SJSA1 (cell line): ENCODE measurements at places on chromosomes 6 and 20.

DNA sequence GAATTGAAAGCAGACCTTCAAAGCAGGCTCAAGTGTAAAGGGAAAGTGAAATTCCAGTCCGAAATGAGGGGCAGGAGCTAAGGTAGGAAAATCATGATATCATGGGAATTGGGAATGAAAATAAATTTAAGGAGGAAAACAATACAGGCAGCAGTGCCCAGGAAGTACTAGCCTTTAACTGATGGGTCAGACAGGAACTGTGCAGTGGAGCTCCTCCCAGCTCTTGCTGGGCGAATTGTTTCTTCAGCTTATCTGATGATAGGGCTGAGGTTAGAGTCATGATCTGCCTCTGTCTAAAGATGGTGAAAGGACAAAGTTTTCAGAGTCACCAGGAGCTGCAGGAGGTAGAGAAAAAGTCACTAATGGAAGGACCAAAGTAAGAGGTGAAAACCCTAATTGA, 457.9 kb upstream of the PTCHD4 start:
- H3K36me3 ChIP-seq, result no peaks in the 10 kb centered on the region
- no peak overlapping the region for H3K4me3 ChIP-seq
- no peaks in the 10 kb centered on the region for H3K27me3 ChIP-seq
- H3K4me1 ChIP-seq, result peaks cover 10% of the 10 kb centered on the region
- H3K27ac ChIP-seq, result no peak overlapping the region

GRCh38 chr6:7138921-7139358, 31.2 kb downstream of the RREB1 start:
- no peak overlapping the region for H3K4me3 ChIP-seq
- no peaks in the 10 kb centered on the region for H3K36me3 ChIP-seq
- H3K4me1 ChIP-seq, result peaks cover 41% of the 10 kb centered on the region
- no peaks in the 10 kb centered on the region for H3K27me3 ChIP-seq
- DNase-seq, result no peak
- no peak overlapping the region for H3K27ac ChIP-seq

GRCh38 chr6:14035071-14035847, 82.3 kb upstream of the CD83 start:
- H3K4me3 ChIP-seq, result no peak overlapping the region
- H3K36me3 ChIP-seq, result no peaks in the 10 kb centered on the region
- peak; percentile 72 for DNase-seq

DNA sequence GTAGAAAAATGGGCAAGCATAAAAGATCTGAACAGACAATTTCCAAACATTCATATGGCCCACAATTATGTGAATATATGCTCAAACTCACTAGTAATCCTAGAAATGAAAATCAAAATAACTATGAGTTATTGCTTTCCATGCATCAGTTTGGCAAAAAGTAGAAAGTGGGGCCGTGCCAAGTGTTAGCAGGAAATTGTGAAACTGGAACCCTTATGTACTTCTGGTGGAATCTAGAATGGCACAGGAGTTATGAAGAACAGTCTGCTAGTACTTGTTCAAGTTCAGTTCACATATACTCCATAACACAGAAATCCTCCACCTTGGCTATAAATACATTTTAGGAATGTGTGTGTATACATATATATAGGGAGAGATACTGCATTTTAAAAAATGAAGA, 89.8 kb downstream of the EYA2 start:
- peaks cover 12% of the 10 kb centered on the region; the same call in 1 of the 2 replicates for H3K27me3 ChIP-seq
- H3K36me3 ChIP-seq, result no peaks in the 10 kb centered on the region
- no peaks in the 10 kb centered on the region for H3K4me1 ChIP-seq
- DNase-seq, result no peak

- H3K4me3 ChIP-seq, result no peak overlapping the region
- H3K4me1 ChIP-seq, result peaks cover 50% of the 10 kb centered on the region
- no peaks in the 10 kb centered on the region for H3K27me3 ChIP-seq
- H3K36me3 ChIP-seq, result peaks cover 72% of the 10 kb centered on the region
- DNase-seq, result peak; percentile 92
Measured at GRCh38 chr6:12296255-12296573, 6.1 kb downstream of the EDN1 start.

DNA sequence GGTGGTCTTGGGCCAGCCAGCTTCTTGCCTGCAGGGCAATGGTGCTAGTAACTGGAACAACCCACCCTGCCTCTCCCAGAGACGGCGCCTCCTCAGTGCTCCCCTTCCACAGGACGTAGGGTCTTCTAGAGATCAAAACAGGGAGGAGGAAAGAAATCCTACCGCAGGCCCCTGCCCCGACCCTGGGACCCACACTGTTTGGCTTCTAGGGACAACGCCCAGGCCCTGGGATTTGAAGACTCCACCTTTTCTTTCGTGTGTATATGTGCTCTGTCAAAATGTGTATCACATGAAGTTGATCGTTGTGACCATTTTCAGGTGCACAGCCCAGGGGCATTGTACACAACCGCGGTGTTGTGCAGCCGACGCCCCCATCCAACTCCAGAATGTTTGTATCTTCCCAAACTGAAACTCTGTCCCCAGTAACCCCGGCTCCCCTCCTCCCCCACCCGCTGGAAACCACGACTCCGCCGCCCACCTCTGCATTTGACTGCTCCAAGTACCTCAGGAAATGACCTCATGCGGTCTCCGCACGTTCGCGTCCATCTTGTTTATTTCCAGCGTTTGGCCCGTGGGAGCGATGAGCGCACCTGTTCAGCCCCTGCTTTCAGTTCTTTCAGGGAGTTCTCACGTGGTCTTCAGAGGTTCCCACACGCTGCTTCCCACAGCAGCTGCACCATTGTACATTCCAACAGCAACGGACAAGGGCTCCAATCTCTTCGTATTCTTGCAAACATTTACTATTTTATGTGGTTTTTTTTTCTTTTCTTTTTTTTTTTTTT, 3.4 kb upstream of the BHLHE23 start:
- H3K27me3 ChIP-seq, result peaks cover 96% of the 10 kb centered on the region
- no peak for DNase-seq
- H3K27ac ChIP-seq, result no peak overlapping the region
- no peak overlapping the region for H3K4me3 ChIP-seq

DNA sequence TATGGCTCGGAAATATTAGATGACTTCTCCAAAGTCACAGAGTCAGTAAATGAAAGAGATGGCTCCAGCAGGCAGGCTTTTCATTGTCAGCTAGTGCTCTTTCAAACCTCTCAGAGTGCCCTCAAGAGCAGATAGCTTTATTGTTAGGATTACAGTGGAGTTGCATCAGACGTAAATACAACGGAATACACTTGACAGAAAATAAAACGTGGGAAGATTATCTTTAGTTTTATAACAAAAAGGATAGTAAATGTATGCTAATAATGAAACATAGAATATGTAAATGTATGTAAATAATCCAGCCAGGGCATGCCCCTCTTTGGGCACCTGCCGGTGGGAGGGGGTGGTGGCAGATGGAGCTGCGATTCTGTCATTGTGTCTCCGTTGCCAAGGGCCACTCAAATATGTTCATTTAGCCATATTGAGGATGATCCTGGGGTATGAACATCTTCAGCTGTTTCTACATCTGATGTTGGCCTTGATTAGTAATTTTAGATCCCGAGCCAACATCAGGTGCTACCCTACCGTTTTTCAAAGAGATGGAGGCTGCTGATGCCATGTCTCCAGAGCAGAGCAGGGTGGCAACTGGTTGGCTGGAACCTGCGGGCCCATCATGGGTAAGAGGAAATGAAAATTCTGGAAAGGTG, 358.3 kb upstream of the SULF2 start:
- H3K36me3 ChIP-seq, result no peaks in the 10 kb centered on the region
- no peaks in the 10 kb centered on the region for H3K4me1 ChIP-seq
- DNase-seq, result no peak
- no peak overlapping the region for H3K27ac ChIP-seq

DNA sequence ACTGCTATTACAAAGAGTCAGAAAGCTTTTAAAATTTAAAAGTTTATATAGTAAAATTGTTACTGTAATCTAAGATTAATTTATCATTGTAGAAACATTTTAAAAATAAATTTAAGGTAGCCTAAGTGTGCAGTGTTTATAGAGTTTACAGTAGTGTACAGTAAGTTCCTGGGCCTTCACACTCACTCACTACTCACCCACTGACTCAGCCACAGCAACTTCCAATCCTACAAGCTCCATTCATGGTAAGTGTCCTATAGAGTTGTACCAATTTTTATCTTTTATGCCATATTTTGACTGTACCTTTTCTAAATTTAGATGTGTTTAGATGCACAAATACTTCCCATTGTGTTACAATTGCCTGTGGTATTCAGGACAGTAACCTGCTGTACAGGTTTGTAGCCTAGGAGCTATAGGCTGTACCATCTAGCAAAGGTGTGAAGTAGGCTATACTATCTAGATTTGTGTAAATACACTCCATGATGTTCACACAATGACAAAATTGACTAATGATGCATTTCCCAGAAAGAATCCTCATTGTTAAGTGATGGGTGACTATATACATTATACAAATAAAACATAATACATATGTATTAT, 10.2 kb upstream of the TMEM170B start:
- no peak for DNase-seq
- no peaks in the 10 kb centered on the region for H3K36me3 ChIP-seq
- 0 out of 2 replicates have a peak, but pooled peaks cover 2% of the 10 kb centered on the region for H3K27me3 ChIP-seq
- H3K4me3 ChIP-seq, result no peak overlapping the region
- H3K27ac ChIP-seq, result no peak overlapping the region
- no peaks in the 10 kb centered on the region for H3K4me1 ChIP-seq

DNA sequence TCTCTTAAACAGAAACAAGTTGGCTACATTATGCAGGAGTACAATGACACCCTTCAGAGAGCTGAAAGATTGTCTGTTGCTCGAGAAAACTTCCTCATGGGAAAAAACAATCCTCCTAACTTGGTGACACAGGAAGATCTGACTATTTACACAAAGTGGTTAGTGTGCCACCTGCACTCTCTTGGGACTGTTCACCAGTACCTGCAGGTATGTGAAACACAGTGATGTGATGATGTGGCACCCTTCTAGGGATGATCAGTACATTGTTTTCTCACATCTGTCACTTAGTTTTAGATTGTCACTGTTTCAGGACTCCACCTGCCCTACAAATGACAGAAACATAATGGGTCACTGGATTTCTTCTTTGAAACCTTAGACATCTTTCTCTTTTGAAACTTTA, 101.8 kb downstream of the CEP57L1 start:
- H3K27me3 ChIP-seq, result no peaks in the 10 kb centered on the region
- H3K36me3 ChIP-seq, result no peaks in the 10 kb centered on the region
- H3K4me3 ChIP-seq, result no peak overlapping the region
- no peak overlapping the region for H3K27ac ChIP-seq

- no peaks in the 10 kb centered on the region for H3K27me3 ChIP-seq
- no peak overlapping the region for H3K27ac ChIP-seq
- H3K4me1 ChIP-seq, result no peaks in the 10 kb centered on the region
Measured at GRCh38 chr20:1144401-1145172, 26.2 kb downstream of the PSMF1 start.

GRCh38 chr6:62043084-62043483, 242.9 kb downstream of the KHDRBS2 start:
- H3K4me3 ChIP-seq, result no peak overlapping the region
- no peak overlapping the region for H3K27ac ChIP-seq
- no peaks in the 10 kb centered on the region for H3K4me1 ChIP-seq
- no peaks in the 10 kb centered on the region for H3K27me3 ChIP-seq

GRCh38 chr6:3422435-3423070, 34.3 kb downstream of the SLC22A23 start:
- H3K36me3 ChIP-seq, result no peaks in the 10 kb centered on the region
- no peak overlapping the region for H3K4me3 ChIP-seq
- no peak for DNase-seq
- H3K4me1 ChIP-seq, result peaks cover 32% of the 10 kb centered on the region
- H3K27me3 ChIP-seq, result no peaks in the 10 kb centered on the region

- no peaks in the 10 kb centered on the region for H3K4me1 ChIP-seq
- no peak overlapping the region for H3K4me3 ChIP-seq
- H3K36me3 ChIP-seq, result no peaks in the 10 kb centered on the region
- H3K27me3 ChIP-seq, result no peaks in the 10 kb centered on the region
- H3K27ac ChIP-seq, result no peak overlapping the region
Measured at GRCh38 chr6:40743226-40743625, 156.1 kb upstream of the LRFN2 start.

- no peak overlapping the region for H3K4me3 ChIP-seq
- no peak for DNase-seq
- no peaks in the 10 kb centered on the region for H3K4me1 ChIP-seq
- H3K27ac ChIP-seq, result no peak overlapping the region
Measured at GRCh38 chr20:20582734-20583133, 129.7 kb downstream of the RALGAPA2 start.

GRCh38 chr20:51100617-51101016, 77.7 kb upstream of the KCNG1 start:
- no peaks in the 10 kb centered on the region for H3K36me3 ChIP-seq
- no peak overlapping the region for H3K27ac ChIP-seq
- no peak for DNase-seq
- no peak overlapping the region for H3K4me3 ChIP-seq
- H3K4me1 ChIP-seq, result no peaks in the 10 kb centered on the region
- peaks cover 26% of the 10 kb centered on the region; the same call in 1 of the 2 replicates for H3K27me3 ChIP-seq

DNA sequence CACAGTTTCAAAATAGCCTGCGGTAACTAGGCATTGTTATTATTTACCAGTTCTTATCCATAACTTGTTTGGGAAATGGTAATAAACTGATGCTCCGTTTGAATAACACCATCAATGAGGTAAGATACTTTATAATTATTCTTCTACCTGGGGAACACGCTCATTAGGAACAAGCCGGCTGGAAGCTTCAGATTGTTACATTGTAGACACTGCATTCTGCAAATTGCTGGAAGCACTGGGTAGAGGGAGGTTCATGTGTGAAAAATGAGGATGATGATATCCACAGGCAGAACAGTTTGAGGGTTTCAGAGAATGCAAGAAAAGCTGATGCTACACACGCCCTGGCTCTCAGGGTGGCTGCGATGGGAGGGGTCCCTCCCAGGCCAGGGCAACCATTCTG, 560.6 kb upstream of the AGPAT4 start:
- H3K27ac ChIP-seq, result no peak overlapping the region
- no peak overlapping the region for H3K4me3 ChIP-seq
- H3K27me3 ChIP-seq, result no peaks in the 10 kb centered on the region

GRCh38 chr6:4896401-4896800, 107.4 kb downstream of the RPP40 start:
- no peak overlapping the region for H3K4me3 ChIP-seq
- peaks cover 53% of the 10 kb centered on the region for H3K36me3 ChIP-seq

DNA sequence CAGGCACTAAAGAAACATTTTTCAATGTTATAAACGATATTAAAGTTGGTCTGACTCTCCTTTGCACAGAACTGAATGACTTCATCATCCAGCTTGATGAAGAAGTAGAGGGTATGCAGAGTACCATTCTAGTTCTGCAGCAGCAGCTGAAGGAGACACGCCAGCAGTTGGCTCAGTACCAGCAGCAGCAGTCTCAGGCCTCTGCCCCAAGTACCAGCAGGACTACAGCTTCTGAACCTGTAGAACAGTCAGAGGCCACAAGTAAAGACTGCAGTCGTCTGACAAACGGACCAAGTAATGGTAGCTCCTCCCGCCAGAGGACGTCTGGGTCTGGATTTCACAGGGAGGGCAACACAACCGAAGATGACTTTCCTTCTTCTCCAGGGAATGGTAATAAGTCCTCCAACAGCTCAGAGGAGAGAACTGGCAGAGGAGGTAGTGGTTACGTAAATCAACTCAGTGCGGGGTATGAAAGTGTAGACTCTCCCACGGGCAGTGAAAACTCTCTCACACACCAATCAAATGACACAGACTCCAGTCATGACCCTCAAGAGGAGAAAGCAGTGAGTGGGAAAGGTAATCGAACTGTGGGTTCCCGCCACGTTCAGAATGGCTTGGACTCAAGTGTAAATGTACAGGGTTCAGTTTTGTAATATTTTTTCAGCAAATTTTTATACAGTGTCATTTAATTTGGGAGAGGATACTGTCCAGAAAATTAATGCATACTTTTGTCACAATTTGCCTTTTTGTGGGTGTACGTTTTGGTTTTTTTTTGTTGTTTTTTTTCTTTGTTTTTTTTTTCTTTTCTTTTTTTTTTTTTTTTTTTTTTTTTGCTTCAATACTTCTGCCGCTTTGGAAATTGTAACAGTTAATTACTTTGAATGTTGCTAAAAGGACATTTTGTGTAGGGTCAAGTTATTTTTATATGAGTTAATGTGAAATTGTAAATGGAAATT, 6.6 kb upstream of the ACAT2 start:
- no peak overlapping the region for H3K4me3 ChIP-seq
- no peak for DNase-seq
- peaks cover 24% of the 10 kb centered on the region for H3K4me1 ChIP-seq
- H3K27ac ChIP-seq, result no peak overlapping the region
- H3K36me3 ChIP-seq, result peaks cover 76% of the 10 kb centered on the region
